Stimulated activated CD8-positive, alpha-beta memory T cell treated with anti-CD3 and anti-CD28 coated beads, Interleukin-7, amount 100 ng/mL, for 4 hours (primary cell): ENCODE measurements at places on chromosomes 5 and 9.

DNA sequence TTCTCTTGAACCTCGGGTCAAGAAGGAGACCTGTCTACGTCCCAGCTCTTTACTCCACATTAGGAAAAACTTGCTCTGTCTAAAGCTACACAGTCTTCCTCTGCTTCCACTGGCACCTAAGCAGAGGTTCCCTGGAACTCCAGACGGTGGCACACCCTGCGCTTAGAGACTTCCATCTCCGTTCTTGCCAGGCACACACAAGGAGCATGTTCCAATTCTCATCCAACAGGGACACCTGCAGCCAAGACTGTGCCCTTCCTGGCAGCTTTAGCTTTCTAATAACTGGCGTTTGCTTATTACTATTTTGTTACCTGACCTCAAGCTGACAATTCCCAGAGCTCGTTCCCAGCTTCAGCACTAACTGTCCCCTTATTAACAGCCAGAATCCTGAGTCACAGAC, 16.0 kb downstream of the CAPSL start:
- DNase-seq: no peak

GRCh38 chr9:89388084-89388867, 70.0 kb downstream of the SECISBP2 start:
- no peak for DNase-seq

DNA sequence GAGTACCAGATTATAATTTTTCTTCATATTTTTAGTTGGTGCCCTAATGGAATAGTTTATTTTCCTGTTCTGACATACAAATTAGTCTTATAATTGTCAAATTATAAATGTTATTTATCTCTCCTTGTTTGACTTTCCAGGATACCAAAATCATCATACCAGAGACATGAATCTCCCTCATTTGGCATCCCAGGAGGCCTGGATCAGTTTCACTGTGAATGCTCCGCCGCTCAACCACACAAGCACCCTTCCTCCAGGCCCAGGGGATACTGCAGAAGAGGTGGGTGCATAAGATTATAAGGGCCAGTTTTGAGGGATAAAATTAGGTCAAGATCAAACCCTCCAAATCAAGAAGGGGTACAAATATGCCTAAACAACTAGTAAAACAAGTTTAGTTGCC, 1229.3 kb downstream of the CDH12 start:
- DNase-seq: no peak

DNA sequence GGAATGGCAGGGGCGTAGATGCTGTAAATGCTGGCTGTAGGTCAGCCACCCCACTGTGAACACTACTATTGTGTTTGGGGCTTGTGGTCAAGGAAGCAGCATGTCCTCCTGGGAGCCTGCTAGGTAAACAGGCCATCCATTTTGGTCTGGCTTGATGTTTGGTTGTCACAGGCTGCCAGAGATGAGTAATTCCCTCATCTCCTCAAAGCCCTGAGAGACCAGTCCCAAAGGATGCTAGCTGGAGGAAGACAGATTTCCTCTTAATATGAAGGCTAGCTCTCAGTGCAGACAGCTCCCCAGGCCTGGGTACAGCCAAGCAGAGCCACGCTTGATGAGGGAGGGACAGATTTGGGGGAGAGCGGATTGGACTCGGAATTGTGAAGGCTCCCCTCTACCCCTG, 72.5 kb upstream of the MAP1B start:
- DNase-seq: no peak

GRCh38 chr5:103122242-103122641, 2.1 kb downstream of the PPIP5K2 start:
- no peak for DNase-seq

- DNase-seq: no peak
These were observed 35.2 kb downstream of the ANKRD33B start for GRCh38 chr5:10599113-10599512.

DNA sequence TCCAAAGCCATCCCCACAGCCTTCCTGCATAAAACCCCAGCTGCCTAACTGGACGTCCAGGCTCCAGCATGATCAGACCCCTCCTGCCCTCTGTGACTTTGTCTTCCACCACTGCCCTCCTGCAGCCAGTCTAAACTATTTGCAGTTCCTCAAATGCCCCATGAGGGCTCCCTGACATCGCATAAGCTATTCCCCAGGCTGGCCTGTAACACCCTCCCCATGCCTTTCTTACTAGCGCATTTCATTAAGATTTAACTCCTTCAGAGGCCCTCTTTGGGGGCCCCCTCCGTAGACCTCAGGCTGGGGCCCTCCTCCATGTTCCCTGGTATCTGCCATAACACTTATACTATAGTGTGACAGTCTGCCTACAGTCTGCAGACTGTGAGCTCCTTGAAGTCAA, 15.5 kb upstream of the SMIM23 start:
- no peak for DNase-seq
